Tibial artery (tissue), 4 donors: ENCODE measurements at places on chromosomes 3 and 15.
A peak's percentile ranks its signal among the peaks of the same experiment; 100 is the strongest.

DNA sequence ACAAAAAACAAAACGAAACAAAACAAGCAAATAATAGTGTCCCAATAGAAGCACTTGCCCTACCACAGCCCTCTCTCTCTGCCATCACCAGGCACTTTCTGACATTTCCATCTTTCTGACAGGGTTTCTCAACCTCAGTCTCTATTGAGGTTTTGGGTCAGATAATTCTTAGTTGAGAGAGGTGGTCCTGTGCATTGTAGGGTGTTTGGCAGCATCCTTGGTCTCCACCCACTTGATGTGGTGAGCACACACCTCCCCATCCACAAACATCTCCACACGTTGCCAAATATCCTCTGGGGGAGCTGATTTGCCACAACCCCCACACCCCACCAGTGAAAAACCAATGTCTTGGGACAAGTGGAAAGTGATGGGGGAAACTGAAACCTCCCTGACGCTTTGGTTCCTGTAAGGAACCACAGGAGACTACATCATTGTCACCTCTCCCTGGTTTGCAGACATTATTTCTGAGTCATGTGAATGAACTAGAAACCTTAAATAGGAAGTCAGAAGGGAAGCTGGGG lies 733.7 kb upstream of the CFAP20DC start:
- H3K27ac ChIP-seq: no peak overlapping the region
- no peaks in the 10 kb centered on the region for H3K27me3 ChIP-seq
- no peak for DNase-seq
- no peaks in the 10 kb centered on the region for H3K36me3 ChIP-seq
- H3K4me1 ChIP-seq: no peaks in the 10 kb centered on the region

- no peaks in the 10 kb centered on the region for H3K27me3 ChIP-seq
- H3K4me1 ChIP-seq: no peaks in the 10 kb centered on the region
- no peak overlapping the region for H3K4me3 ChIP-seq
- H3K27ac ChIP-seq: no peak overlapping the region
- H3K36me3 ChIP-seq: no peaks in the 10 kb centered on the region
These were observed 127.8 kb upstream of the P2RY1 start for GRCh38 chr3:152706991-152707713.

GRCh38 chr3:170355738-170356595 lies 1.5 kb upstream of the SKIL start:
- H3K36me3 ChIP-seq: no peaks in the 10 kb centered on the region
- peak; percentile 70 for DNase-seq
- H3K4me1 ChIP-seq: peaks cover 14% of the 10 kb centered on the region
- peak overlapping the region; percentile 98 for H3K4me3 ChIP-seq
- H3K27me3 ChIP-seq: no peaks in the 10 kb centered on the region

DNA sequence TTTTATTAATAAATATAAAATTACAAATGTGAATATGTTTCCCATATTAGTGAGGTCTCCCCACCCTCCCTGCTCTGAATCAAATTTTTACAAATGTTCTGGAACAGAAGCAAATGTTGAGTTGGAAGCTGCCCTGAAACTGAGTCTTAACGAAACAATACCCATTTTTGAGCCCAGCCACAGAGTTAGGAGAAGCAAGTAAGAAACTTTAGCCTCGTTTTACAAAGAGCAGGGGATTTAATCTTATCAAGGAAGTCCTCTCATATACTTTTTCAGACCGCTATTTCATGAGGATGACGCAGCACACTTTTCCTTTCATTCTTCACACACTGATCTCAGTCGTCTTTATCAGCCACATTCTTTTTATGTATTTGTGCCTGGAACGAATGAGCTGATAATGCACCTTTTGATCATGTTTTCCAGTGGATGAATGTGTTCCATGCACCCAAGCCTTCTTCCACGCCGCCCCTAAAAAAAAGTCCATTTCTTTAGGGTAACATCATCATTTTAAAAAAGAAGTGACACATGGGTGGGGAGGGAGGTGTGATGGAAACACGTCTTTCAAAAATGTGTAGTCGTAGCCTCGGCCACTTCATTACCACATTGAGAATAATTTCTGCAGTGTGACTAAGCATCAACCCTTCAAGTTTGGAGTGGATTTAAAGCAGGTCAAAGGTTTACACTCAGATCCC lies 48.1 kb downstream of the SETMAR start:
- DNase-seq: no peak
- peaks cover 19% of the 10 kb centered on the region for H3K4me1 ChIP-seq
- H3K27me3 ChIP-seq: no peaks in the 10 kb centered on the region
- H3K27ac ChIP-seq: peak overlapping the region; percentile 64

DNA sequence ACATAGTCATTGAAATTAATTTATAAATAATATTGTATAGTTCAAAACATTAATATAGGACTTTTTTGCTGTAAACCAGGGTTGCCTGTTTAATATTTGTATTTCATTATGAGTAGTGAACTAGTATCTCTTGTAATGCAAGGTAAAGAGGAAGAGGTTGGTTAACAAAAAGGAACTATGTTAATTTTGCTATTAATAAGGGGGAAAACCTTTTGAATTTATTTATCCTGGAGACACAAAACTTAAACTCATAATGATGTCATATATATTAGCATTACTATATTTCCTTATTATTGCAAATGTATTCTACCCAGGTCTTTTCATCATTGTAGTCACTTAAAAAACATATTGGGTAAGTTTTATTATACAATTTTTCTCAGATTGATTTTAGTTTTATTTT lies 94.5 kb downstream of the CHL1 start:
- DNase-seq: no peak

DNA sequence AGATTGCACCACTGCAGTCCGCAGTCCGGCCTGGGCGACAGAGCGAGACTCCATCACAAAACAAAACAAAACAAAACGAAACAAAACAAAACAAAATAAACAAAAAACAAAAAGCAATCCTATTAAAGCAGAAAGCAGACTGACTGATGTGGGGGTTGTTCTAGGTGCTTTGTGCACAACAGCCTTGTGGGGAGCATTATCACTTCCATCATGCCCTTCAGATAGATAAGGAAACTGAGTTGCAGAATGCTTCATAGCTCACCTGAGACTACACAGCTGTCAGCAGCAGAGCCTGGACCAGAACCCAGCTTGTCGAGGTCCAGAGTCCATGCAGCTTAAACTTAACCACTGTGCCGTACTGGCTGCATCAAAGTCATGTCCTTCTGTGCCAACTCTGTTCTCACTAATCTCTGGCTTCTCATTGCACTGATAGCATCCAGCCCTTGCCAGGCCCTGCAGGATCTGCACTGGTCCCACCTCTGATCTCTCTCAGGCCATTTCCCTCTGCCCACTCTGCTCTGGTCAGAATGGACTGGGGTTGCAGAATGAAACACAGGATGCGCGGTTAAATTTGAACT lies 47.6 kb upstream of the MRPS22 start:
- no peaks in the 10 kb centered on the region for H3K4me1 ChIP-seq
- DNase-seq: no peak
- no peak overlapping the region for H3K4me3 ChIP-seq
